Stimulated activated CD4-positive, alpha-beta T cell treated with anti-CD3 and anti-CD28 coated beads, Interleukin-12 subunit alpha, Interleukin-12 subunit beta, amount 100 ng/mL, for 4 hours (primary cell): ENCODE measurements at places on chromosomes 7 and 10.

GRCh38 chr7:148395352-148395811, 195.2 kb upstream of the C7orf33 start:
- no peak for DNase-seq

GRCh38 chr10:109956454-109957091, 33.3 kb upstream of the XPNPEP1 start:
- peak; percentile 6 for DNase-seq

DNA sequence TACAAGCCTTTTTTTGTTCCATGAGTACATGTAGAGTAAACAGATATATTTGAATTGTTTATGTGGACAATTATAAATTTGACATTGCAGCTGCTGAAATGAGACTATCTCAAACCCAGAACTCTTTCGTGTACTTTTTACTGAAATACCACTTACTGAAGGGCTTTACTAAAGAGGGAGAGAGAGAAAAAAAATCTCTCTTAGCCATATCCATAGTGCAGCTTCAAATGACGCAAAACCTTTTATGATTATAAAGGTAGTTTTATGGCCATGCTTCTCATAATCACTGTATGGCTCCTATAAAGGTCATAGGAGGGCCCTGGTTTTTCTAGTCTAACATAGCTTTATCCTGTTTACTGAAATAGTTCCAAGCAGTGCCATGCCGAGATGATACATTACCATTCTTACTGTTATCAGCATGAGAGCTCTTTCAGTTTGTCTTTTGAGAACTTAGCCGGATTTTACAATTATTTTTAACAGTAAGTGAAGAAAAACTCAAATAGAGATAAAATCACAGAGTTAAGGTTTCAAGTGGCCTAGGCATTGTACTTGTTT, 35.1 kb downstream of the KCND2 start:
- no peak for DNase-seq

GRCh38 chr10:79602953-79603352, 7.8 kb upstream of the SFTPA1 start:
- no peak for DNase-seq

DNA sequence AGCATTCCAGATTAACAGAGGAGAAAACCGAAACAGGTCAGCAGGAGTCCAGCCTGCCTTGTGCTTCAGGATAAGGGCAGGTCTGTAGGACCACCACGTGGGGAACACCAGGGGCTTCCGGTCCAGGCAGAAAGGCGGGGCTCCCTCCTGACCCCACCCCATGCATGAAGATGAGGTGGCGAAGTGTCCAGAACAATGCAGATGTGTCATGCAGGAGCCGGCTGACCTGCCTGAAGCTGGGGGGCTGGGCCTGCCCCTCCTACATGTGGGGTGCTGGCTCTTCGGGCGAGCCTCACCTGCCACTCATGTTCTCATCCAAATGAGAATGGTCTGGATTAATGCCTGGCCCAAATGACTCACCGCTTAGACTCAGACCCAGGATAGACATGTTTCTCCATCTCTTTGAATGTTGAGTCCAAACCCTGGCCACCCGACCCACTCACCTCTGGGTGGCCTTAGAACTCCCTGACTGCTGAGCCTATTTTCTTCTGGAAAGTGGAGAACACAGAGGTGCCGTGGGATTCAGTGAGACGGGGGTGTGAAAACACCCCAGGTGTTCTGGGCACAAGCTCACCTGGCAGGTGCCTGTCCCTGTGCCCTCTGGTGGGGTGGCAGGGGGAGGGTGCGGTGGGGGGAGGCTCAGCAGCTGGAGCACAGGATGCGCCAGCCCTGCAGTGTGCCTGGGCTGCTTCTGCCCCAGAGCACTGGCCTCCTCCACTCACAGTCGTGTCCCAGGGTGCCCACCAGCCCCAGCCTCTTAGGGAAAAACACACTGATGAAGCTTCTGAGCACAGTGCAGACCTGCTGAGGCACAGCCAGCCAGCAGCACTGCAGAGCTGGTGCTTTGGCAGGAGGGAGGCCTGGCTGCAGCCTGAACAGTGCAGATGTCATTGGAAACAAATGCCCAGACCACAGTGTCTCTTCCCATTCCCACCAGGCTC, 55.2 kb upstream of the GDF10 start:
- DNase-seq: no peak

- DNase-seq: no peak
Measured at GRCh38 chr10:104509981-104510380, 131.1 kb upstream of the SORCS3 start.

DNA sequence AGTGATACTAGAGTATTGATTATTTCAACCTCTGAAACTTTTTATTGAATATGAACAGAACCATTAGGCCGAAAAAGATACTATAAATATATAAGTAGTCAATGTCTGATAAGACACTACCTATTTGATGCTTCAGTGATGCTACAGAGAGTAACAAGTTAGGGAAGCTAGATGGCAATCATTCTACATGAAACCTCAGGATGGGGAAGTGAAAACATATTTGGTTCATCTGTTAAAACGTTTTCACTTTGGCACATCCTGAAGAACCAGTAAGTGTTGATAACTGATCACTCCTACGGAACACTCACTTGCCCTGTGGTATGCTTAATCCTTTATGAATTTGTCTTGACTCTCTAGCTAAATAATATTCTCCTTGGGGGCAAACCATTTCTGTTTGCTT, 1064.9 kb downstream of the NXPH1 start:
- DNase-seq: no peak
